ENCODE measurements at places on chromosomes 1 and 21. TPM values are rescaled to one million over a fixed set of nuclear protein-coding genes. Genes with fewer than 3 reads are reported as not detected.

Gene EPHB2
- total RNA-seq = 0.07 TPM

Gene C1orf159
- total RNA-seq = 20.5 TPM

Gene OLIG2
- not detected for total RNA-seq

Gene CNR2
- not detected for total RNA-seq

Gene UBL4B
- not detected for total RNA-seq

Gene RIIAD1
- not detected for total RNA-seq

Gene PEAR1
- not detected for total RNA-seq

Gene CFAP107
- not detected for total RNA-seq

Gene IARS2
- total RNA-seq = 79.2 TPM

Gene UTS2
- total RNA-seq = not detected

Gene LCA5L
- total RNA-seq = 0.36 TPM

Gene KRTAP6-1
- total RNA-seq = not detected

Gene CLCNKB
- total RNA-seq = not detected

Gene GBP6
- total RNA-seq = 0.73 TPM

All from activated CD4-positive, alpha-beta memory T cell treated with anti-CD3 and anti-CD28 coated beads for 36 hours (primary cell).